ENCODE measurements at places on chromosomes 3 and 15.

DNA sequence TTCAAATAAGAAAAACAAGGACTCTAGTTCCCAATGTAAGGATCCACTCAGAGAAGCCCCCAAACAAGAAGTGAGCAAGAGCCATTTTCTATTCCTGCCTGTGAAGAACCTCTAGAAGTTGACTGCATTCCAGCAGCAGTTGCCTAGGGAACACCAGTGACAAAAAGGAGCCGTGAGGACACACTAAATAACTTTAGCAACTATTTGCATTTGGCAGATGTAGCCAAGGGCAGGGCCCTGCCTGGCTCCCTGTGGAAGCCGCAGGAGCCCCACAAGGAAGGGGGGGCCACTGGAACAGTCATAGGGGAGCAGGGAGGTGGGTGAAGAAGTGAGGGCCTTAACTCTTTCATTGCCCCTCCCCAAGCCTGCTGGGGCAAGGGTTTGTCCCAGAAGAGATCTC, 470.2 kb upstream of the PROK2 start:
- DNase-seq: no peak

GRCh38 chr15:73082812-73083211, 30.5 kb downstream of the NEO1 start:
- no peak for DNase-seq

GRCh38 chr3:31408720-31409119, 124.0 kb upstream of the STT3B start:
- no peak for DNase-seq

- no peak for DNase-seq
Measured at GRCh38 chr3:29721789-29722188, 440.9 kb downstream of the RBMS3 start.

DNA sequence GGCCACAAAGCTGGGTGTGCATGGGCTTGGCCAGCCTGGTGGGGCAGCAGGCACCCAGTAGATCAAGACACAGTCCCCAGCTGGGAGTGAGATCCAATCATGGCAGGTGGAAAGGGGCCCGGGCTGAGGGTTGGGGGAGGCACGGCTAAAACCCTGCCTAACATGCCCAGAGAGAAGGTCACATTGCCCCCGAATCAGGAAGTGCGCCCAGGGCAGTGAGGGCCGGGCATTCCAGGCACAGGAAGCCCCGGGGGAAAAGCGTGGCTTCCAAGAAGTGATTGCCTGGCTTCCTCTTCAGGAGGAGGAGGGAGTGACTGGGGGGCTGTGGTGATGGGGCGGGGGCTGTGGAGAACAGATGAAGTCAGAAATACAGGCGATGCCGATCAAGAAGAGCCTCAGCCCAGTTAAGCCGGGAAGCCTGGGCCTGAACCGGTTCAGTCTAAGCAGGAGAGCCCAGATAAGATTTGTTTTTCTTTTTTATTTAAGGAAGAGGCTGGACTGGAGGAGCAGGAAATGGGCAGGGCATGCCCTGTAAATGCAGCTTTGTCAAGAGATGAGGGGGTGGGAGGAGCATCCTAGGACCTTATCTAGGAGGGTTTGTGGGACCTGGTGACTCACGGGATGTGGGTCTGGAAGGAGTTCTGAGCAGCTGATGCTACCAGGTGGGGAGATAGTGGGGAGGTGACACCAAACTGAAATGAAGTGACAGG, 83.9 kb downstream of the CHSY1 start:
- no peak for DNase-seq

Data from NCI-H524 (cell line).